ENCODE measurements at places on chromosomes 5 and 9. TPM values are rescaled to one million over a fixed set of nuclear protein-coding genes. Genes with fewer than 3 reads are reported as not detected.

DNA sequence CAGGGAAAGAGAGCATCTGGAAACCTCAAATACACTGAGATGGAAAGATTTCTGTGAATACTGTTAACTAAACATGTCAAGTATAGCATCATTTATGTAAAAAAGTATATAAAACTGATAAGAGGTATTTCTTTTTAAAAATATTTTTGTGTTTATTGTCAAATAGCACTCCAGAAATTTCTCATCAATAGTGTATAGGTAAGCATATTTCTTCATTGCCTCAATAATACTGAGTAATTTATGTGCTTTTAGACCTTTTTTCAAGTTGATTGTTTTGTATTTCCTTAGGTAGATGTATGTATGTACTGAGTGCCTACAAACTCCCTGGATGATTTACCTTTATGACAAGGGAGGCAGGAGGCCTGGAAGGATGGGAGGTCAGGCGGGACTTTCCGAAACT is 196.3 kb downstream of the ROR2 start:
- DNase-seq = no peak

- DNase-seq = peak; percentile 54
Measured at GRCh38 chr9:31272456-31273295, 1111.8 kb upstream of the ACO1 start.

- no peak for DNase-seq
Measured at GRCh38 chr5:149635394-149635793, 54.1 kb downstream of the ARHGEF37 start.

Gene GARIN3
- 0.79 TPM for total RNA-seq

DNA sequence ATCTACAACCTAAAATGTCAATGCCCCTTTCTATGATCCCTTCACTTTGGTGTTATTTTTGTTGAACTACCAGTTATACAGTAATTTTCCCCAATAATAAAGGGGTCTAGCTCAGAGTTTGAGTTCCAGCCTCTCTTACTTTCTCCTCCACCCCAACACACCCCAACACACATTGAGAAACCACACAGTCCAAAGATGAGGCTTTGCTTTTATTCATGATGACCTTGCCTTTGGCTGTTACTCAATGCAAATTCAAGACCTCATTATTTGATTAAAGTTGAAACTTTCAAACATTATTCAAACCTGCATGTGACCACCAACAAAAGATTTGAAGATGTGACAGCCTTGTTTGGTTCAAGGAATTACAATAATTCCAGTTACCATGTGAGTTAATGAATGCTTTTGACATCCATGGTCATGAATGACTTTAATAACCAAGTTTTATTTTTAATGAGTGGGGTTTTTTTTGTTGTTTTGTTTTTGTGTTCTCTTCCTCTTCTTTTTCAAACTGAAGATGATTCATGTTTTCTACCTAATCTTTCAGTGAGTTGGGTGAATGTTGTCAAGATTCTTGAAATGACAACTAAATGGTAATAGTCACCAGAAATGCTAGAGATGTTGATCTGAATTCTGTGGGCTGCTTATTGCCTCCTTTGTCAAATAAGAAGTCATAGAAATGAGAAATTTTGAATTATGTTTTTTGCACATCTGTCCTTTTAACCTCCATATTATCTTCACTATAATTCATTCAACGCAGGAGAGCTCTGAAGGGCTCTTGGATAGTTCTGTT is 106.0 kb downstream of the HACD4 start:
- DNase-seq = no peak

Gene TGFBI
- total RNA-seq = not detected

DNA sequence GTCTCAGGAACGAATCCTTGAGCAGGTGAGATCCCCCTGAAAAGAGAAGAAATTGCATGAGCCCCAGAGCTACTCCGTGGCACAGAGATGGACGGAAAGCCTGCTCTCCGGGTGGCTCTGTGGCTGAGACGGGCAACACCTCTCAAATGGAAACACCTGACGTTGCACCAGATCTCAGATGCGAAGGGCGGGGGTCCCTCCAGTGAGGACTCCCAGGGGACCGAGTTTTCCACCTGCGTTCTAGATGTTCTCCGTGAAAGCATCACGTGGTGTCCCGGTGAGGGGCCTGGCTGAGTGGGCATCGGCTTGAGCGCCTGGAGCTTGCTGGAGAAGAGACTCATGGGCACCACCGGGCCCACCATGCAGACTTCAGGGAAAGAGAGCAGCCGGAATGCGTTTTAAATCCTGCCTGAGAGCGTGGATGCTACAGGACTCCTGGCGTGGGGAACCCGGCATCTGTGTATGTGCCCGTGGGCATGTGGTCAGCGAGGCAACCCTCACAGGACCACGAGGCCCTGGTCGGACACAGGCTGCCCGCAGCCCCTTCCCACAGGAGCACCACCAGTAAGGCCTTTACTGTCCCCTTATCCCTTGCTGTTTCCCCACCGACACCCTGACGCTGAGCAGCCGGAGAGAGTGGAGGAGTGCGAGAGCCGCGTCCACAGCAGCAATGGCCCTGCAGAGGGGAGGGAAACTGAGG is 378.4 kb upstream of the IRX4 start:
- no peak for DNase-seq

DNA sequence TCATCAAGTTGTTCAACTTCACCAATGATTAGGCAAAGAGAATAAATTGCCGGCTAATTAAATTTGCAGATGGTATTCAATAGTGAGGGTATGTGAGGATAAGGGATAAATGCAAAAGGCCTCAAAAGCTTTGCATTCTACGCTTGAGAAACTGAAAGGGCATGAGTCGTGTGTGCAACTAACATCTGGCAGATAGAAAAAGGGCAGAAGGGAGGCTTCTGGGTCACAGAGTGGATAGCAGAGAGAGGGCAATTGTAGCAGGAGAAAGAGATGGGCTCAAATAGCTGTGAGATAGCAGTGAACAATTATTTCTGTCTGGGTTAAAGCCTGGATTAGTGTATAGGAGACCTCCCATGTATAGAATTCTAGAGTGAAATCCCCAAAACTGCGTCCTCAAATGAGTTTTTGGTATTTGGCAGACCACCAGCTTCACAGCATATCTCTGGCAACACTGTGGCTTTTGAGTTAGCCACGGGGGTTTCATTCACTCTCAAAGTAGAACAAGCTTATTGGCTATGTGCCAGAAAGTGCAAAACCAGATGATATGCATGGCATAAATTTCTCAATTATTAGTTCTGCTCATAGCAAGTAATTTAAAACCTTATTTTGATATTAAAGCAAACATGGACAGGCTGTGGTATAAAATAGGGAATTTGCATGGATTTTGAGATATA is 586.3 kb downstream of the BRINP1 start:
- DNase-seq = no peak

GRCh38 chr5:143217065-143217803 is 186.3 kb downstream of the NR3C1 start:
- DNase-seq = peak; percentile 56

GRCh38 chr5:112735702-112736101 is 2.0 kb upstream of the APC start:
- no peak for DNase-seq

- no peak for DNase-seq
Measured at GRCh38 chr9:89145097-89145496, 33.5 kb downstream of the SHC3 start.

DNA sequence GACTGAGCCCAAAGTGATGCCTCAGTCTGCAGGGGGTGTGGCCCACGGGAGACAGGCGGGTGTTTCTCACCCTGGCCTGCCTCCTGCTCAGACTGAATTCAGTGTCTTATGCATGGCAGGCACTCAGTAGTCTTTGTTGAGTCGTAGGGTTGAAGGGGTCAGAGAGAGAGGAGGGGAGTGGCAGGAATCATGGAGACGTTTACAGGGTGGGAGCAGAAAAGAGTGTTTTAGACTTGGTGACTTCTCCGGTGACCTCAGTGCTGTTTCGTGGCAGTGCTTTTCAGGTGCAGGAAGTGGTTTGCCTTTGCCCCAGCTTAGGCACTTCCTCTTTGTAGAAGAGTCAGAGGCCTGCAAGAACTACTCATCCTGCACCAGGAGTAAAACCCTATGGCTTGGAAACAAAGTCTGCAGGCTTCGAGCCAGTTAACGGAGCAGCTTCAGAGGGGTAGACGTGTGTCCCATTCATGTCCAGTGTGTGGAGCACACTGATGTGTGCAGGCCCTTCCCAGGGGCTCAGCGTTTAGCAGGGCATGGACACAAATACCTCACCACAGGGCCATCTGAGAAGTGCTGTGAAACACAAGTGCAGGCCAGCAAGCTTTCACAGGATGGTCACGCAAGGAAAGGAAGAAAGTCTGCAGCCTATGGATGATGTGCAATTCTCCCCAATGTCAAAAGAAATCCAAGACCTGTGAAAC is 24.5 kb upstream of the SEMA4D start:
- DNase-seq = peak; percentile 86

Gene HAPLN1
- not detected for total RNA-seq

- DNase-seq = no peak
Measured at GRCh38 chr5:98111686-98112085, 661.8 kb upstream of the RGMB start.

- no peak for DNase-seq
Measured at GRCh38 chr9:97571664-97572063, 61.5 kb downstream of the TSTD2 start.

DNA sequence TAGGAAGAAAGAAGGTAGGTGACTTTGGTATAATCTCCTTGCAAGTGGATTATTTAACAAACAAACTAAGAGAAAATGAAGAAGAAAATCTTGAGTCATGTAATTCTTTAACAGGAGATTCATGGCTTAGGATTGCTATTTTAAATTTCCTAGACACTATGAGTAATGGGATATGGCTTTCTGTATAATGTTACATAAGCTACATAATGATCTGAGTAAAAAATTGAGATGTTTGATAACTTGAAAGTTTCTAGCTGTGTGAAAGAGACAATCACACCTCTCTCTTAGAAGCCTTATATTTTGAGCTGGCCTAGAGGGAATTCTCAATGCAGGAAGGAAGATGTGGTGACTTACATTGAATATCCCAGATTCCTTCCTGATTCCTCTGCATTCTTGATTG is 92.5 kb downstream of the CDH9 start:
- DNase-seq = no peak

Gene CARTPT
- total RNA-seq = not detected

Gene TSTD2
- 12.7 TPM for total RNA-seq
